ENCODE measurements at places on chromosomes 16 and 17. TPM values are rescaled to one million over a fixed set of nuclear protein-coding genes. Genes with fewer than 3 reads are reported as not detected.

TM4SF5 gene
- polyA plus RNA-seq = 19.2 TPM

ALOXE3 gene
- polyA plus RNA-seq = 0.17 TPM

NT5M gene
- polyA plus RNA-seq = 0.92 TPM

KRT36 gene
- not detected for polyA plus RNA-seq

Data from sigmoid colon (tissue), 7 donors.